ENCODE measurements at places on chromosomes 7 and 10.

DNA sequence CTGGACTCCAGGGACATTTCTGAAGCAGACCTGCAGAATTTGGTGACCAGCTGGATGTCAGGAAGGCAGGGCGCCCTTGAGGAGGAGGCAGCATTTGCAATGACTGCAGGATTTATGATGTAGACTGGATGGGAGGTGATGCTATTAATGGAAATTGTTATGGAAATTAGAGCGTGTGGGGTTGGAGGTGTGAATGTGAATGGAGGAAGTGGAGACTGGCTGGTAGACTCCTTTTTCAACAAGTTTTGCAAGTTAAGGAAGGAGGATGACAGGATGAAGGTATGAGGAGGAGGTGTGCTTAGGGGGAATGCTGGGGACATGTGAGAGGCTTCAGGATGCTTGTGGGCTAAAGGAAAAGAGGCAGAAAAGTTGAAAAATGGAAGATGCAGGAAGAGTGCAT is 137.0 kb downstream of the TMEM178B start:
- DNase-seq: no peak

GRCh38 chr7:131581241-131582051 is 25.0 kb upstream of the PODXL start:
- no peak for DNase-seq

DNA sequence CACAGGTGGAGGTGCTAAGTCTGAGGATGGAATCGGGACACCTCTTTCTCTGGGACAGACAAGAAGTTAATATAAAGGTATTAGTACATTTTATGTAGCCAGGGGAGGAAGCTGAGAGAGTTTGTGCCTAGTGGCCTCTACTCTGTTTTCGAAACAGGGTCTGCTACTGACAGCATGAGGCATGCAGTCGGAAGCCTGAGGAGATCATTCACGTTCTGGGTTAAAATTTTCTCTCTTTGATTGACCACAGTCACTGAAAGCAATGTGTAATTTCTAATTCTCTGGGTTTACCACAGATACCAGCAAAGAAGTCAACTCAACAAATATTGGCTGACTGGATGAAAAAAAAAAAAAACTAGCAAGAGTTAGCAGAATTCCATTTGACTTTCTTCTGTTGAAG is 53.3 kb upstream of the KCTD7 start:
- DNase-seq: peak; percentile 35

- no peak for DNase-seq
Observed at GRCh38 chr7:26616235-26616634, 248.2 kb downstream of the SKAP2 start.

GRCh38 chr10:87085537-87085936 is 9.1 kb downstream of the GLUD1 start:
- DNase-seq: no peak

DNA sequence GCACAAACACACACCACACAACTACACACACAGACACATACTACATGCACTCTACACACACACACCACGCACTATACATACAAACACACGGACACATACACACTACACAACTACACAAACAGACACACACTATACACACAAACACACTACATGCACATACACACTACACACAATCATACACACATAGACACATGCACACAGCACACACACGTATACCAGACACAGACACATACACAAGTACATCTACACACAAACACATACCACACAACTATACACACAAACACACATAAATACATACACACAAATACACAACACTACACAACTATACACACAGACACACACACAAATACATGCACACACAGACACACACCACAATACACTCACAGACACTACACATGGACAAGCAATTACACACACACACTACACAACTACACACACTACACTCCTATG is 4.6 kb downstream of the GPR15LG start:
- no peak for DNase-seq

- DNase-seq: no peak
Observed at GRCh38 chr10:122475100-122475499, 13.7 kb downstream of the HTRA1 start.

GRCh38 chr10:47058032-47058702 is 146.9 kb downstream of the PTPN20 start:
- no peak for DNase-seq

DNA sequence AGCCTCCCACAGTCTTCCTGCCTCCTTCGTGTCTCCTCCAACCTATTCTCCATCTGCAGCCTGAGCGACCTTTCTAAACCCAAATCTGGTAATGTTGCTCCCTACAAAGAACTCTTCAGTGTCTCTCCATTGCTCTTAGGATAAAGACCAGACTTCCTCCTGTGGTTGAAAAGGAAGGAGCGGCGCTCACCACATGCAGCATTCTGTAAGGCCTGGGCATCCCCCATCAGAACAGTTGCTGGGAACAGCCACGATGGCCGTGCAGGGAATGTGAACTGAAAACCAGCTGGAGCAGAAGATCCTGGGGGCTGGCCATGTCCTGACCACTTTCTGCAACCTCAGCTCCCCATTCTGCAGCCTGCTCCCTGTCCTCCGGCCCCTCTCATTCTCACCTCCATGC is 237.8 kb upstream of the ZMIZ1 start:
- DNase-seq: no peak

GRCh38 chr10:34037499-34037898 is 703.0 kb upstream of the NRP1 start:
- no peak for DNase-seq

DNA sequence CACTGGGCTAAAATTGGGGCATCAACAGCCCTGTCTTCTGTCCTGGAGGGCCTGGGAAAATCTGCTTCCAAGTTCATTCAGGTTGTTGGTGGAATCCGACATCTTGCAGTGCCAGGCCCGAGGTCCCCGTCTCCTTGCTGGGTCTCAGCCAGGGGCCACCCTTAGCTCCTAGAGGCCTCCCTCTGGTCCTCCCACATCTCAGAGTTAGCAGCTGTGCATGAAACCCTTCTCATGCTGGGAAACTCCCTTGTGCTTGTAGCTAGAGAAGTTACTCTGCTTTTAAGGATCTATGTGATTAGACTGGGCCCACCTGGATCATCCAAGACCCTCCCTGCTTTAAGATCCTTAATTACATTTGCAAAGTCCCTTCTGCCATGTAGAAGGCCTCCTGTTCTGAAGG is 15.3 kb downstream of the HIP1 start:
- DNase-seq: no peak

DNA sequence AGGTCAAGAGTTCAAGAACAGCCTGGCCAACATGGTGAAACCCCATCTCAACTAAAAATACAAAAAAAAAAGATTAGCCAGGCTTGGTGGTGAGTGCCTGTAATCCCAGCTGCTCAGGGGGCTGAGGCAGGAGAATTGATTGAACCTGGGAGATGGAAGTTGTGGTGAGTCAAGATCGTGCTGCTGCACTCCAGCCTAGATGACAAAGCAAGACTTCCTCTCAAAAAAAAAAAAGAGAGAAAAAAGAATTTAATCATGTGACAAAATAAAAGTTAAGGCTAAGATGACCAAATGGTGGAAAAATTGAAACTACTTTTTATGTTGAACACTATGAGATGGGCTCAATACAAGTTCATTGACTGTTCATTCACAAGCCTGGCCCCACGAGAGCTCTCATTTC is 141.1 kb upstream of the WDR11 start:
- no peak for DNase-seq

DNA sequence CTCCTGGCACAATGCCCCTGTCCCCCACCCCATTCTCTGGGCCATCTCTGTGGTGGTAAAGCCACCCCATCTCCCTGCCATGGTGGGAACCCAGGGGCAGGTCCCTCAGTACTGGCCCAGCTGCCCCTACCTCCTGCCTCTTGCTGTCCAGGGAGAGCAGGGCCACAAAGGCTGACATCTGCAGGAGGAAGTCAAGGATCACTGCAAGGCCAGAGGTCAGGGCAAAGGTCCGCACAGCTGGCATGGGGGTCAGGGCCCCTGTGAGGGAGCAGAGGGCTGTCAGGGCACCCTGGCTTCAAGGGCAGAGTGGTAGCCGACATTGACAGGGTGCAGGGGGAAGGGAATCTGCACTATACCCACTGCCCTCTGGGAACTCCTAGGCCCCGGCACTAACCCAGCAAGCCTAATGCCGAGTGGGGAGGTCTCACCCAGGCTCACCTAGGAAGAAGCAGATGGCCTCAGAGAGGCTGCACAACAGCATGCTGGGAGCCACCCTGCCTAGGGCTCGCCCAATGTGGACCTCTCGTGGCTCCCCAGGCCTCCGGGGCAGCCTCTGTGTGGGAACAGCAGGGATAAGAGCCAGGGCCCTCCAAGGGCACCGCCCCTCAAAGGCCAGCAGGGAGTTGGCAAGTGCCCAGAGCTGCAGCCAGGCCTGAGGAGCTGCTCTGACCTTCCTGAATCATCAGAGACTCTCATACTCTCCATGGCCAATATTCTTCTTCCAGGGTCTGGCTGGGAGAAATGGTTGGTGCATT is 7.7 kb downstream of the NPC1L1 start:
- DNase-seq: no peak

GRCh38 chr10:25039531-25039930 is 23.1 kb downstream of the THNSL1 start:
- no peak for DNase-seq

GRCh38 chr7:55179931-55180682 is 161.3 kb downstream of the EGFR start:
- no peak for DNase-seq

- DNase-seq: no peak
Observed at GRCh38 chr7:26729150-26729775, 135.1 kb downstream of the SKAP2 start.

DNA sequence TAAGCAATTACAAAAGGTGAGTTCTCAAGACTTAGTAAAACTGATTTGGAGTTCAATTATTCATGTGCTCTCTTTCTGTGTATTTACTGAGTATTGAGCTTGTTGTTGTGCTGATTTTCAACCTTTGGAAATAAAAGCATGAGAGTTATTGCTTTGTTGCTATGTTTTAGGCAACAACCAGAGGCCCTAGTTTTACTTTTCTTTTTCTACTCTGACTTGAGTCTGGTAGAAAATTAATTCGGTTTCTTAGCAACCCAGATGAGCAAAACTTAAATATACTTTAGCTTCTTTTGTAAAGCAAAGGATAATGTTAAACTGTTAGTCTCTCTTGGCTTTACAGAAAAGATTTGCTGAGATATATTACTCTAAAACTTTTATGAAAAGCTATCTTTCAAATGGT is 66.4 kb upstream of the SCIN start:
- no peak for DNase-seq

- DNase-seq: no peak
Observed at GRCh38 chr7:102117743-102118142, 168.9 kb upstream of the SH2B2 start.

GRCh38 chr7:47636433-47637175 is 54.7 kb upstream of the TNS3 start:
- DNase-seq: no peak

GRCh38 chr7:100022621-100023020 is 7.2 kb downstream of the ZKSCAN1 start:
- no peak for DNase-seq

DNA sequence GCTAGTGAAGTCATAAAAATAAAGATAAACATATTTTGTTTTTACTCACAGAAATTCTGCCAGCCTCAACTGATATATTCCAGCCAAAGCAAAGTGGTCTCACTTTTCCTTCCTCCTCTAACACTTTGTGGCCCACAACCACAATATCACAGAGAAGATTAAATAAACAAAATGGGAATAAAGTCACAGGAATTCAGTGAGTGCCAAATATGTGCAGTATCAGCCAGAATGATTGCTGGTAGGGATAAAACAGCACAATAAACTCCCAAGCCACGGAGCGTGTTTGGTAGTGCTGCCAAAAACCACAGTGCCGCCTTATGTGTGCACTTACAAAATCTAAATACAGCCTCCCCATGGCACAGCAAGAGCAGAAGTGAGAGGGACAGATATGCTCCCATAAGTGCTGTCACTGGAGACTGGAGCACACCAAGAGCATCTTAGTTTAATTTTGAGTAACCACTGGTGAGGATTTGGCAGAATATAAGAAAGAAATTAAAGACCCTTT is 155.8 kb downstream of the POM121L12 start:
- DNase-seq: no peak

- DNase-seq: no peak
Observed at GRCh38 chr10:15027741-15028140, 16.0 kb upstream of the OLAH start.

GRCh38 chr10:23199768-23200511 is 7.8 kb downstream of the PTF1A start:
- peak; percentile 12 for DNase-seq

- DNase-seq: no peak
Observed at GRCh38 chr7:23100697-23101096, 4.9 kb upstream of the KLHL7 start.

DNA sequence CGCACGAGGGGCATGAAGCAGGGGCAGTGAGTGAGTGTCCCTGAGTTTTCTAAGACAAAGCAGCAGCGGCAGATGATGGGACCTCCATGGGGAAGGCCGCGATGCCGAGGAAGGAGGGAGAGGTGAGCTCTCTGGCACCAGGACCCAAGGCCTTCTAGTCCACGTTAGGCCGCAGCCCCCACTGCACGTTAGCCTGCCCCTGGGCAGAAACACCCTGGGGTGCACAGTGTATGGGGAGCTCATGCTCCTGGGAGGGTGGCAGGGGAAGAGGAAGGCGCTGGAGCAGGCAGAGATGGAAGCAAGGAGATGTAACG is 97.3 kb upstream of the IKZF1 start:
- DNase-seq: no peak

DNA sequence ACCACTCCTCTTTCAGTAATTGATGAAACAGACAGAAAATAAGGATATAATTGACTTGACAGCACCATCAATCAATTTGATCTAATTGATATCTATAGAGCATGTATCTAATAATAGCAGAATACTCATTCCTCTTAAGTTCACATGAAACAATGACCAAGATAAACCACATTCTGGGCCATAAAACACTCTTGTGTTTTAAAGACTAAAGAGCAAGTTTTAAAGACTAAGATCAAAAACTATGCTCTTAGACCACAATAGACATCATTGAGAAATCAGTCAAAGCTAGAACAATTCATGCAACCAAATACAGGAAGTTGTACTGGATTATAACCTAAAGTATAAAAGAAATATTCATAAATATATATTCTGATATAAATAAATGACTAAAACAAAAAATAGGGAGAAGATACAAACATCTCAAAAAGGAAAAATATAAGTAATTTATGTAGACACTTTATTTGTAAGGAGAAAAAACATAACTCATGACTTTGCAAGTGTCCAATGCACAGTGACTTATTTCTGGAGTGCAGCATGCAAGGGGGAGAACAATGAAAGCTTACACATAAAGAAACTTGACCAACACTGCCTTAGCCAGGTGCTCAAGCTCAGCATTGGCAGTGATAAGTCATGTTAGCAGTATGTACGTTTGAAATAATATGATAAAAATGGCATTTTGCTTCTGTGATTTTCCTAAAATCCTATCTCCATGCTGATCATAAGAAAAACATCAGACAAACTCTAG is 312.7 kb upstream of the IGFBP3 start:
- no peak for DNase-seq

DNA sequence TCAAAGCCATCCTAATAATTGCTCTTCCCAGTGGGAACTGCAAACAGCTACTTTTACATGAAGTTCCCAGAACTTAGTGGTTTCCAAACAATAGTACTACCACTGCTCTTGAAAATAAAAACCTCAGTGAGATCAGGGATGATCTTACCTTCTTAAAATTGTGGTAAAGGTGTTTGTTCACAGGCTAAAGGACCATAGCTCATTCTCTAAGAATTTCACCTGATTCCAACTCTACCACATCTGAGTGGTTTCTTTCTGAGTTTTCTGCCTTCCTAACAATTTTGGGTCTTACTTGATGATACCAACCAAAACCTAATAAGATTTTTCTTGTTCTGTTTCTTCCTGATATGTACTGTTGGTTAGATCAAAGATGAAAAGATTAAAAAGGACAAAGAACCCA is 45.6 kb upstream of the AGBL3 start:
- no peak for DNase-seq
